ENCODE measurements at places on chromosomes 2 and 18.

GRCh38 chr2:17519486-17519885 lies 1.2 kb upstream of the RAD51AP2 start:
- DNase-seq: no peak

DNA sequence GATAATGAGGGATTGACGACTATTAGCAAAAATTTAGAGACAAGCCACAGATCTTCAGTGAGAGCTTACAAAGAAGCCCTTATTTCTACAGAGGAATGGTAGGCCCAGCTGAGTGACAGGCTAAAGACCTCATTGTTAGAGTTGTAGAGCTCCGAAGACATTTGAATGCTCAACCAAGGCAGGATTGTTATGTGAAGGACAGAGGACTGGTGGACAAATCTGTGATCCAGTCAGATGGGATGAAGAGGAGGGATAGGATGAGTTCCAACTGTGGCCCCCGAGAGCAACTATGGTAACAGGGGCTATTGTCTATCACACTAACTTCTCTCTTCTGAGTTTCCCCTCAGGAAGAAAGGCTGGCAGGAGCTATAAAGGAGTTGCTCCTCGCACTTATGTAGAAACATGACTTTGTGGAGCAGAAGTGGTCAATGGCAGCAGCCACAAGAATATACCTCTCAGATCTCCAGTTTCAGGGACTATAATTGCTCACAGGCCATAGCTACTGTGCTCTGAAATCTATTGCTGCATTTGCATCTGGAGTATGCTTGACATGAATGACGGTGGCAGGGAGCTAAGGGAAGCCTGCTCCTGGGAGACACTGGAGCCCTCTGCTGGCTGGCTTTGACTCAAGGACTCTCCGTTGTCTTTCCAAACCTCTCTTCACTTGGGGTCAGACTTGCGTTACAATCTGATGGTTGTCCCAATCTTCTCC lies 50.3 kb upstream of the GREB1L start:
- DNase-seq: no peak

DNA sequence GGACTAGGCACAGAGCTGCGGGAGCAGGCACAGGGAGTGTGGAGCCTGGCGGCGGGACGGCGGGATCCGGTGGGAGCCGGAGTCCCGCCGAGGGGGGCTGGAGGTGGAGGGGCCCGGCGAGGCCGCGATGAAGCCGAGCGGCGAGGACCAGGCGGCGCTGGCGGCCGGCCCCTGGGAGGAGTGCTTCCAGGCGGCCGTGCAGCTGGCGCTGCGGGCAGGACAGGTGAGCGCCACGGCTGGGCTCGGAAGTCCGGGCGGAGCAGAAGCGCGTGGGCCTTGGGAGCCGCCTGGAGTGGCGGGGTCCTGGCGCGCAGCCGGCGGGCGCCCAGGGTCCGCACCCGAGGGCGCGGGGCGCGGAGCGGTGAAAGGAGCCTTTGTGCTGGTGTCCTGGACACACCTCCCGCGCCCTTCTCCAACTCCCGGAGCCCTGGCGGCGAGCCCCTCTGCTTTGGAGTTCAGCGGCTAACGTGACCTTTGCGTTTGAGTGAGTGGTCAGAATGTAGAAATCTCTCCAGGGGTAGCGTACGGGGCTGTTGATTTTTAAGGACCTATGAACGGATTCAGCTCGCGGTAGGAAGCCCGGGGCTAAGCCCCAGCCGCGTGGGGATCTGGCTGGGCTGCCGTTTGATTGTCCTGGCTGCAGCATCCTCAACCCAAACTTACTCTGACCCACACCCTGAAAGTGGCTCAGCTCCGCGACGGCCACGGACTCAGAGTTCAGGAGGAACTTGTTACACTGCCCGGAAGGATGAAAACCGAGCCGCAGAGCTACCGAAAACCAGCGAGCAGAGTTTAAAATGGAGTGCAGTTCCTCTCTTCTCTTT lies 448 bp downstream of the IMPA2 start:
- no peak for DNase-seq

DNA sequence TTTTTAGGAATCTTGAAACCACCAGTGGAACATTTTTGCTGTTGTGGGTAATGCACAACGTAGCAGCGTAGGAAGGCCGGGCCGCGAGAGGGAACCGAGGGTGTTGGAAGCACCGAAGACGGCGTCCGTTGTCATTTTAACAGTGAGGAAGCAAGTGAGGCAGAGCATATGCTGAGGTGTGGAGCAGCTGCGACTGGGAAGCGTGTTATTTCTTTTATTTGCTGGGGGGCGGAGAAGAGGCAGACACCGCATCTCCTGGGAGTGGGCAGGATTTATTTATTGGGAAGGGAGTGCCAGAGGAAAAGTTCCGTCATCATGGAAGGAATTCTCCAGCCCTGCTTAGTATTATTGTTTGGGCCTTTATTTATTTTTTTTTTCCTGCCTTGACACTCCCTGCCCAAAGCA lies 232.8 kb downstream of the KLHL29 start:
- no peak for DNase-seq

- DNase-seq: no peak
Measured at GRCh38 chr2:37449761-37450296, 105.4 kb downstream of the QPCT start.

DNA sequence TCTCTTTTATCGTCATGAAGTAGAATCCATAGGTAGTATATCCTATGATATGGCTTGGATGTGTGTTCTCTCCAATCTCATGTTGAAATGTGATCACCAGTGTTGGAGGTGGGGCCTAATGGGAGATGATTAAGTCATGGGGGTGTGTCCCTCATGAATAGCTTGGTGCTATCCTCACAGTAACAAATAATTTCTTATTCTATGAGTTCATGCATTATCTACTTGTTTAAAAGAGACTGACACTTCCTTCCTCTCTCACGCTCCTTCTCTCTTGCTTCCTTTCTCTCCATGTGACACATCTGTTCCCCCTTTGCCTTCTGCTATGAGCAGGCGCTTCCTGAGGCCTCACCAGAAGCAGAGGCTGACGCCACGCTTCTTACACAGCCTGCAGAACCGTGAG lies 165.6 kb downstream of the MREG start:
- DNase-seq: no peak

GRCh38 chr2:168913495-168913894 lies 12.4 kb downstream of the G6PC2 start:
- no peak for DNase-seq

- no peak for DNase-seq
Measured at GRCh38 chr2:197031803-197032202, 105.3 kb upstream of the PGAP1 start.

- no peak for DNase-seq
Measured at GRCh38 chr18:9557250-9557943, 57.0 kb downstream of the PPP4R1 start.

DNA sequence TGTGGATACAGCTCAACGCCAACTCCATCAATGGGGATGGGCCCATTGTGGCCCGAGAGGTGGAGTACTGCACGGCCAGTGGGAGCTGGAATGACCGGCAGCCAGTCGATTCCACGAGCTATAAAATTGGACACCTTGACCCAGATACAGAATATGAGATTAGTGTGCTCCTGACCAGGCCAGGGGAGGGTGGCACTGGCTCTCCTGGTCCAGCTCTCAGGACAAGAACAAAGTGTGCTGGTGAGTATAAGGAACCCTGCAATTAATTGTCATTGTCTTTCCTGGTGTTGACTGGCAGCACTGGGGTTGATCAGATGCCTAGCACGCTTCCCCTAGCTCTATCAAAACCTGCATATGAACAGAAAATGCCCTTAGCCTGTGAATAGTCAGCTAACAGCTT lies 388.1 kb downstream of the PTPRM start:
- DNase-seq: no peak

DNA sequence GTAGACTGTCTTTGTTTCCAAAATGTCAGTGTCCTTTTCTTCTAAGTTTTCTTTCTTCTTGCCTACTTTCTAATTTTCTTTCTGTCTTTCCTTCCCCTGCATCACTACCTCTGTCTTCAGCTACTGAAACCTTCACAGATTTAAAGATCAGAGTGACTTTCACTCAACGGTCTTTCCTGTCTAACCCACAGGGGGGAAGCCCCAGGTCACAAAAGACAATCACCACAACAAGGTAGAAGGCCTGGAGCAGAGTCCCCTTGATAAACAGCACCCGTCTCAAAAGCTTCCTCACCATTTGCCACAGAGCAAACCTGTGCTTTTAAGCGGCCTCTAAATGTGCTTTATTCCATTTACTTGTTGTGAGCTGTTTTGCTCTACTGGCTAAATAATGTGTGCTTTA lies 665.4 kb downstream of the BCL11A start:
- no peak for DNase-seq

GRCh38 chr2:23513872-23514793 lies 129.2 kb downstream of the KLHL29 start:
- DNase-seq: no peak

GRCh38 chr2:12722447-12723316 lies 5.9 kb downstream of the TRIB2 start:
- no peak for DNase-seq

GRCh38 chr2:221724631-221725203 lies 152.6 kb upstream of the EPHA4 start:
- DNase-seq: no peak

DNA sequence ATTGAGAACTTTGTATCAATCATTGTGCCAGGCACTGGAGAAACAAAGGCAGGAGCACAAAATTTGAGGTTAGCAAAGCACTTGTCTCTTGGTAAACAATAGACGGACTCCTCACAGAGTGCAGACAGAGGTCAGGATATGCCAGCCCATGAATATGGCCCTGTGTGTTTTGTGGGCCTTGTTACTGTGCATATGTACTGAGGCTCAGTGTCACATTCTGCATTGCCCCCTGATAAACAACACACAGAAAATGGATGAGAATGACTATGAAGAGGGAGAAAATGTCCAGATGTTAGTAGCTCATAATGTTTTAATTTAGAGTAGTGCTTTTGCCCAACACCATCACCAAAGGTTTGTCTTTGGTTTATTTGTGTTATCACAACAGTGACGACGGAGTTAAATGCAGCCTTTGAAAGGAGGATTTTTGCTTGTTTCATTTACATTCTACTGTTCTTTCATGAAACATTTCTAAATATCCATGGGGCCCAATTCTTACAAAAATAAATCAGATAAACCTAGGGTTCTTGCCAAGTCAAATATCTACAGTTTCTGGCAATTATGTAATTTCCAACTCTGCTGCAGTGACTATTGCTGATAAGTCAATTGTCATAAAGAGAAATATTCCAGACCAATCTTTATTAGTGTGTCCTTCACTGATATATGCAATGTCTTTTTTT lies 14.6 kb upstream of the NT5C1B start:
- DNase-seq: no peak

DNA sequence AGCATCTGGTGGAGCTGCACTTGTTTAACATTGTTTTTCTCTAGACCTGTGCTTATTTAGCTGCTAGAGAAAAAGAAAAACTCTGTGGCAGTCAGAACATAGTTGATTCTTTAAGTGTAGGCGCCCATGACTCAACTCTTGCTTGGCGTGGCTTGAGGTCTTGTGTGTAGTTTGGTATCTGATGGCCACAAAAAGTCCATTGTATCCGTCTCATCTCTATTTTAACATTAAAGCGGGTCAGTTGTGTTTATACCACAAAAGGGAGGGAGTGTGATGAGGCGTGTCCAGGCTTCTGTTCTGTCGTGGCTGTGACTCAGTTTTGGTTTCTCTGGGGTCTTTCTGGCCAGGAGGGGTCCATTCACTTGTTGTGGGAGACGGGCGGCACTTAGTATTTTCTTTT lies 24.2 kb upstream of the UGT1A8 start:
- no peak for DNase-seq

GRCh38 chr2:126655500-126656430 lies at the start of gene GYPC:
GYPC (plus strand) TSS chr2:126656158; CDS start chr2:126656264, 106 bp downstream.
- DNase-seq: no peak

GRCh38 chr2:140178234-140178633 lies 1398.0 kb upstream of the NXPH2 start:
- DNase-seq: no peak

- no peak for DNase-seq
Measured at GRCh38 chr2:121662656-121663055, 13.4 kb upstream of the CLASP1 start.

DNA sequence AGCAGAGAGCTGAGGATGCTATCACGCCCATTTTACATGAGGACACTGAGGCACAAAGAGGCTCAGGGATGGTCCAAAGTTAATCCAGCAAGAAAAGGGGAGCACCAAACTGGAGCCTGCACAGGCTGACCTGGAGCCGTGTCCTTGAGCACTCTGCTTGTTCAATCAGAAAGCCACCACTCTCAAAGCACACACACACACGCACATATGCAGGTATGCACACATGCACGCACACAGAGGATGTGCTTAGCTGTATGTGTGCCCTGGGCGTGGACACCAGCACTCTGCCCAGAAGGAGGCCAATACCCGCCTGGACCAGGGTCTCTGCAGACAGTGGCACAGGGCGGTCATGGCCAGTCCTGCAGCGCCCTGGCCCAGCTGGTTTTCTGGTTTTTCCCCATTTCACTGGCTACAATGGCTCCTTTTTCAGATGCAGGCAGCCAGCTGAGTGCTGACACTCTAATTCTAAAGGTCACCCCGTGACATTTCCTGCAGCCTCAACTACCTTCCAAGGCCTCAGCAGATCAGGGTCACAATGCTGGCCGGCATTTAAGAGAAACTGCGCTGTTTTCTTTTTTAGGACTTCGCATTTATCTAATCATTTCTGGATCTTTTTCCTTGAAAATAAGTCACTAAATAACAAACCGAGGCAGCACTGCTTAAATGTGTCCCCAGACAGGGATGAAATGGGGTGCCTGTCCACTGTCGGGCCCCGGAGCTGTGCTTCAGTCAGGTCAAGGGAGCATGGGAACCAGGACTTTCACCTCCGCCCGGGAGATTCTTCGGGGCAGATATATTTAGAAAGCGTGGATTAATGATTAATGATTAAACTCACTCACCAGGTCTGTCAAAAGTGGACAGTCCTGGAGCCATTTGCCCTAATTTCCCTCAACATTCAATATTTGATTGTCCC lies 104.5 kb downstream of the HDAC4 start:
- DNase-seq: no peak

GRCh38 chr18:69648486-69648885 lies 247.8 kb downstream of the DOK6 start:
- DNase-seq: no peak

DNA sequence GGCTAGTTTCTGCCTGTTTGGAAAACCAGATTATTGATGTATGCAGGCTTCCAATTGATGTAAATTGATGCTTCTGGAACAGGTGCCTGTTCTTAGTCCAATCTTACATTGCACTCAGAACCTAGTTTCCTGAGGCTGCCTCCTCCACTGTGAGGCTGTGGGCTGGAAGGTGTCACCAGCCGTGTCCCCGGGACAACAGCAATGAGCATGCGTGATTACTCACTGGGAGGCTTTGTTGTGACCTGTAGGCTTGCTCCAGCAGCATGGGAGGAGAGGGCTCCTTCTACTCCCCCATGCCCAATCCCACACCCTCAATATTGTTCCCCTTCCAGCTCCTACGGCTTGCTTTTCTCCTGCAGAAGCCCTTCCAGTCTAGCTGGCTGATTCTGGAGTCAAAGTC lies 11.1 kb downstream of the RSAD2 start:
- no peak for DNase-seq

- DNase-seq: no peak
Measured at GRCh38 chr2:234163510-234164045, 113.1 kb downstream of the SPP2 start.

GRCh38 chr18:59466980-59467379 lies 107.9 kb upstream of the LMAN1 start:
- DNase-seq: no peak

All from stimulated activated CD8-positive, alpha-beta memory T cell treated with anti-CD3 and anti-CD28 coated beads, Interleukin-7, amount 100 ng/mL, for 1 hour (primary cell).